Cortex of kidney (tissue), 1 donor: ENCODE measurements at places on chromosomes 5 and 9.

- DNase-seq: no peak
Measured at GRCh38 chr5:179955062-179955461, 47.4 kb upstream of the TBC1D9B start.

DNA sequence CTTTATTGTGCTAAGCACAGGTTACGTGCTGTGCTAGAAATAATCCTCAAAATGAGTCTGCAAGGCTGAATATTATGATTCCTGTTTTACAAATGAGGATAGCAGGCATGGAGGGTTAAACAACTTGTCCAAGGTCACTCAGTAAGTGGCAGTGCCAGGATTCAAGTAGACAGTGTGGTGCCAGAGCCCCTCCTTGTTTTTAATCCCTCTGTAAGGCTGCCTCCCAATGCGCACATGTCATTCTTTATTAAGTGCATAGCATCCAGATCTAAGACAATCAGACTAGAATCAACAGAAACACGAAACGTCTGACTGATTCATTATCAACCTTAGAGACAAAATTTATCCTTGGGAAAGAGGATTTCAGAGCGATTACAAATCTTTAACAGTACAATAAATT is 199.6 kb downstream of the SMARCA2 start:
- no peak for DNase-seq

DNA sequence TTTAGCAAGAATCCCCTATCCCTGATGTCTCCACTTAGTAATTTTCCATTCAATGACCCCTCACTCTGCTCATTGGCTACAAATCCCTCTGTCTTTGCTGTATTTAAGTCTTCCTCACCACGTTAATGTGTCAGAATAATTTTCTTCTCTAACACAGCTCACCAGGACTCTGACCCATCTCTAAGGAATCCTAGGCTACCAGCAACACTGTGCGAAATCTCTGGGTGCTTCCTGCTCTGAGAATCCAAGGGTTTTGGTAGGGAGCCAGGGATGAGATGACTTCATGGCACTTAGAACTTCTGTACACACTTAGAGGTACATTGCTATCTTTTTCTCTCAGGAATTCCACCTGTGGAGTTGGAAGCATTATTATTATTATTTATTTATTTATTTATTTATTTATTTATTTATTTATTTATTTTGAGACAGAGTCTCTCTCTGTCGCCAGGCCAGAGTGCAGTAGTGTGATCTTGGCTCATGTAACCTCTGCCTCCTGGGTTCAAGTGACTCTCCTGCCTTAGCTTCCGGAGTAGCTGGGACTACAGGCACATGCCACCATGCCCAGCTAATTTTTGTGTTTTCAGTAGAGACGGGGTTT is 53.5 kb downstream of the FOXI1 start:
- DNase-seq: no peak

DNA sequence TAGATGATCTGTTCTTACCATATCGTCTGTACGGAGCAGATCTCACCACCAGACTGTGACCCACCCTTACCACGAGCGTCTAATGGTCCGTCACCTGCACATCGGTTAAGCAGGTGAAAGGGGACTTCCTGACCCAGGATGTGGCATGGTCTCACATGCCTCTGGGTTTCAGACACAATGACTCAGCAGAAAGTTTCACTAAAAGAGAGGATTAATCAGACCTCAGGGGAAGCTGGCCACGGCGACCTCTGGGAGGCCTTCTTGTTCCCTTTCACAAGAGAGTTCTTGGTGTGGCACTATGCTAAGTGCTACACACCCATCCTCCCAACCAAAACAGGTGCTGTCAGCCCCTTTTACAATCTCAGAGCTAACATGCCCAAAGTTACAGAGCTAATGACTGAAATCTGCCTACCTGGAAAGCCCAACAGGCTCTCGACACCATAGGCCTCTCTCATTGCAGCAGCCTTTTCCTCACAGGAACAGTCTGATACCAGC is 41.6 kb downstream of the ADAMTS12 start:
- DNase-seq: no peak

DNA sequence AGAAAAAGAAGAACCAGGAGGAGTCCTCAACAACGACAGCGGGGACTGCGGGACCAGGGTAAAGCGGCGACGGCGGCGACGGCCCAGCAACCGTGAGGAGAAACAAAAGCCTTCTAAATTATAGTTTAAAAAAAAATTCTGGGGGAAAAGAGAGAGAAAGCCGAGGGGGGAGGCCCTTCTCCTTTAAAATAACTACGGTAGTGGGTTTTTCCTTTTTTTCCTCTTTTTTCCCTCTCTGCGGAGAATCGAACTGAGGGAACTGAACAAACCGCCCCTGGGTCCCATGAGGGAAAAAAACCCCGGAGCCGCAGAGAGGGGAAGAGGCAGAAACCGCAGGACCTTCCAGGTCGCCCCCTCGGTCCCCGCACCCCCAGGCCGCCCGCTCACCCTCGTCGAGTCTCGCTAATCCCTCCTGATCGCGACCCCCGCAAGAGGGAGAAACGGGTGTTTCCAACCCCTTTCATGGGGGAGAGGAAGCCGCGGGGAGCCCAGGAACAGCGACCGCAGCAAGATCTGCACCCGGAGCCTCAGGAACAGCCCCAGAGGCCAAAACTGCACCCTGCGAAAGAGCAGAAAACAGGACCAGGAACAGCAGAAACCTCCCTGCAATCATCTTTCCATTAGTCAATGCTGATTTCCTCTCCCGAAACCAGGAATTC is 453 bp downstream of the CPEB4 start:
- no peak for DNase-seq

DNA sequence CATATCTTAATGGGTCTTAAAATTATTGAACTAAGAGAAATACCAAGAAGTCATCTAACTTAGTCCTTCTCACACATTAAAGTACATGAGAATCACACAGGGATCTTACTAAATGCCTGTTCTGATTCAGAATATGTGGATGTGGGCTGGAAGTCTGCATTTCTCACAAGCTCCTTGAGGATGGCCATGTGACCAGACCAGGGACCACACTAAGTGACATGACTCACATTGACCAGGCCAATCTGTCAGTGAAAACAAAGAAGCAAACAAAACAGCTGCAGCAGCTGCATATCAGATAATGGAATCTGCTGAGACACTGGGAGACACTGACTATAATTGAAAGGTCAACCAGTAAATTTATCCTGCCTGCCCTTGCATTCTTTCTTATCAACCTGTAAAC is 110.5 kb downstream of the ADAMTS12 start:
- DNase-seq: no peak

GRCh38 chr5:152118676-152119470 is 194.2 kb upstream of the GLRA1 start:
- DNase-seq: no peak

- DNase-seq: no peak
Measured at GRCh38 chr5:30502277-30502676, 691.2 kb upstream of the CDH6 start.

- DNase-seq: no peak
Measured at GRCh38 chr5:116137544-116138378, 52.9 kb downstream of the COMMD10 start.

GRCh38 chr5:78808818-78809217 is 160.2 kb upstream of the LHFPL2 start:
- no peak for DNase-seq

DNA sequence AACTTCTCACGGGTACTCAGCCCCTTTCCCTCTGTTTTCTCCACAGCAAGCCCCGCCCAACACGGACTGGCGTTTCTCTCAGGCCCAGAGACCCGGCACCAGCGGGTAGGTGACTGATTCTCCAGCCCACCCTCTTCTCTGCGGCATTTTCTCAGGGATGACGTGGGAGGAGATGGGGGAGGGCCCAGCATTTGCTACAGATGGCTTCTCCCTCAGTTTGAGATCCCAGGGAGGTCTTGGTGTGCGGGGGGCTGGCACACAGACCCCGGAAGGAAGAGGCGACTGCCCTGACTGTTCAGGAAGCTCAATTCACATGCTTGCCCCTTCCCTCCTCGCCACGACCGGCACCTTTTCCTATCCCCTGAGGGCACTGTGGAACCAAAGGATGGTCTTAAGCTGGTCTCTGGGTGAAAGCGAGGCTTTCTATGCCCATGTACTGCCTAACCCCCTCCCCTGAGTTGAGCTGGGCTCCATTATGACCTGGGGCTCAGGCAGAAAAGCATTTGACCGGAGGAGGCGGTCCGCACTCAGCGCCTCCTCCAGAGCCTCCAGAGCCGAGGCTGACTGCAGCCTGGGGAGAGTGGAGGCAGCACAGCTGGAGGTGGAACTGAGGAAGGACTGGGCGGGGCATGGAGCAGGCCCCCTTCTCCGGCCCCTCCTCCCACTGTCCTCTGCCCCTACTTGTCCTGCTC is 6.0 kb downstream of the PCDHGC5 start:
- no peak for DNase-seq

- DNase-seq: no peak
Measured at GRCh38 chr9:88268886-88269285, 119.4 kb upstream of the SPIN1 start.

GRCh38 chr5:149406203-149406978 is 27.3 kb upstream of the IL17B start:
- DNase-seq: no peak

- DNase-seq: no peak
Measured at GRCh38 chr9:35834260-35835215, 5.5 kb downstream of the TMEM8B start.

- DNase-seq: no peak
Measured at GRCh38 chr5:56501781-56502557, 268.8 kb upstream of the ANKRD55 start.

- DNase-seq: no peak
Measured at GRCh38 chr5:4627131-4627530, 513.0 kb upstream of the ADAMTS16 start.

DNA sequence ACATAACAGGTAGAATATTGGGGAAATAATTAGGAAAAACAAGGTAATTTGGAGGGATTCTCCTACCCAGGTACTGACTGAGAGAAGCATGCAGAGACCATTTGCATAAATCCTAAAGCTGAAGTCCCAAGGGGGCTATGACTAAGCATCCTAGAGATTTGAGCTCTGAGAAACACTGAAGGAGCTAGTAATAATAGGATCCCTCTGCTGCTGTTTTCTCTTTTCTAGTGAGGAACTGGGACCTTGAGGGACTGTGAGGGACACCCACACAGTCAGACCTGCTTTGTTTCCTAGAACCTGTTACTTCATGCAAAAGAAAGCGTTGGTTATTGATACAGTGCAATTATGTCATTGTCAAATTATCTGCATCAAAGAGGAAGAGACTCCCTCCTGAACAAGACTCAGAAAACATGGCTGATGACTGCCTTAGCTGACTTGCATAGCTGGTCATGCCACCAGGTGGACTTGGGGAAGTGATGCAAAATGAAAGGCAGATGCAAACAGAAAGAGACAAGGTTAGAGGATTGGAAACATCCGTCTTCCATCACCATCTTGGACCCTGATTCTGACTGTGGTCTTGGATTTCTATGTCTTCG is 335.4 kb downstream of the NTRK2 start:
- DNase-seq: no peak

DNA sequence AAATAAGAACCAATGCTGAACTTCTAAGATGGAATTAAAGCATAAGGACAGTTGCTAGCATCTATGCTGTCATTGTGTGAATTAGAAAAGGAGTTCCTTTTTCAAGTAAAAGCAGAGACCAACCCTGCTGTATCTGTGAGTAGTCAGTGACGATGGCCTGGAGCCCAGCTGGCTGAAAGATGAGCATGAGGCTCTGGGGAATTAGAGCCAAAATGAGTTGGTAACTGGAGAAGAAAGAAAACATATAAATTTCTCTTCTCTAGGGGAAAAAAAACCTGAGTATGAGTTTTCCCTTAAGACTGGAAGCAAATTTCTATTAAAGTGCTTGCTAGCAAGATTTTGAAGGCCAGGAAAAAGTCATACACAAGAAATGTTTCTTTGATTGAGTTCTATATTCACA is 1.6 kb upstream of the SPZ1 start:
- DNase-seq: no peak

DNA sequence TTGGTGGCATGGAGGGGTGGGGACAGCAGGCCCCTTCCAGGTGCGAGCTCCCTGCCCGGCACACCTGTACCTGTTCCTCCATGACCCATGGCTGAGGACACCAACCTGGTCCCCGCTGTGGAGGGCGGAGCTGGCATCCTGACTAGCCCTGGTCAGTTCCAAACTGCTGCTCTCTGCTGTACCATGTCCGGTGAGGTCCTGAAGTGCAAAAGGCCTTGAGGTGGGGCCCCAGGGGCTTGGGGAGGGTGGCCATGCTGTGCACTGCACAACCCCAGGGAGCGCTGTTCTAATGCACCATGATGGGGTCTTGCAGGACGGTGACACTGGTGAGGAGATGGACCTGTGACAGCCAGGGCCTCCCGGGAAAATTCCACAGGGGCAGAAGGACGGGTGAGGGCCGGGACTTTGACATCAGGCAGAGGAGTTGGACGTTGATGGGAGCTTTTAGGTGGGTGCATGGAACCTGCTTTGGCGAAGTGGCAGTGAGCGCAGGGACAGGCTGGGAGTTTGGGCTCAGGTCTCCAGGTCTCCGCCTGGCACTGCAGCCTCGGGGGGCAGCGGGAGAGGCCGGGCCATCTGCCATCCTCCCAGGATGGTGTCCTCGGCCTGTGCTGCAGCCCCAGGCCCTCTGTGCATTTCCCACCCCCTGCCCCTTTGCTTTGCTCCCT is 38.9 kb downstream of the COL5A1 start:
- no peak for DNase-seq

- DNase-seq: no peak
Measured at GRCh38 chr5:142246258-142246657, 78.6 kb downstream of the SPRY4 start.

GRCh38 chr9:124468061-124468740 is 17.9 kb downstream of the ADGRD2 start:
- DNase-seq: no peak

- no peak for DNase-seq
Measured at GRCh38 chr5:153573326-153574033, 83.0 kb downstream of the GRIA1 start.

DNA sequence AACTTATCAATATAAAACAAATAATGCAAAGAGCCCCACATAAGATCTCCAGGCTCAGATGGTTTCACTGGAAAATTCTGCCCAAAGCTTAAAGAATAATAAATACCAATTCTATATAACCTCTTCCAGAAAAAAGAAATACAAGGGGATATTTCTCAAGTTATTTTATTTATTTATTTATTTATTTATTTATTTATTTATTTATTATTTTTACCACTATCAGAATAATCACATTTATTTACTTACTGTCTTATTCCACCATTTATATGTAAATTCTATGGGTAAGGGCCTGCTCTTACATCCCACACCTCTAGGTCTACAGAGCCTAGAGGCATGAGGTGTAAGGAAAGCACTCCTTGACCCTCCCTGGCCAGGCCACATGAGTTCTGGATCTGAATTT is 91.1 kb downstream of the ANKRD18A start:
- DNase-seq: no peak

DNA sequence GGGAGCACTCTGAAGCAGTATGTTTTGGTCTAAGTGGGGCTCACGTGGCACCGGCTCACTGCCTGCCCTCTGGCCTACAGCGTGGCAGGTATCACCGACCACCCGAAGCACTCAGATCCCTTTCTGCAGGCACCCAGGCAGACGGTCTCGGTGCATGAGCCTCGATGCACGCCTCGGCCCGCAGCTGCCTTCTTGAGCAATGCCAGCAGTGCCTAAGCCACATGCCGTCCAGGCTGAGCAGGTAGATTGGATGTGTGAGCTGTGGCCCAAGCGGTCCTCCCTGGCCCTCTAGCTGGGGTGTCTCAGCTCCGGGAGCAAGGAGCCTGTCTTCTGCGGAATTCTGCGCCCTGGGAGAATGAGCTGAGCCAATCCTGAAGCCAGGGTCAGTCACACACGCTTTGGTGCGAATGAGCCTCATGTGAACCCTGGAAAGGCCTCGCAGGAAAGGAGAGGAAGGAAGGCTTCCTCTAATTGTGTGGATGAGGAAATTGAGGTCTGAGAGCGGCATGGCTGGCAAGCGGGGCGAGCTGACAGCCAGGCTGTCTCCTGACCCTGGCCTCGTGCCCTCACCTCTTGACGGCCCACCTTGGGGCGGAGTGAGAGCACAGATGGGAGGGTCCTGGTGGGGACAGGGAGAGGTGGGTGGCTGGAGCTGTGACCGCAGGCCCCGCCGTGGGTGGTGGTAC is 14.4 kb downstream of the RXRA start:
- DNase-seq: no peak
